ENCODE measurements at places on chromosomes 16 and 17. TPM values are rescaled to one million over a fixed set of nuclear protein-coding genes. Genes with fewer than 3 reads are reported as not detected.

Gene NPIPA3
- total RNA-seq, result 0.86 TPM

Gene SCIMP
- total RNA-seq, result not detected

Gene SLC2A4
- total RNA-seq, result not detected

Gene SBK1
- total RNA-seq, result 20.2 TPM

Gene TP53TG3F
- not detected for total RNA-seq

Gene MYL4
- total RNA-seq, result not detected

Gene TBC1D3
- total RNA-seq, result not detected

Gene KCNAB3
- 8.0 TPM for total RNA-seq

Gene GNAO1
- total RNA-seq, result 3.0 TPM

Gene MEIOB
- not detected for total RNA-seq

Gene MYCBPAP
- 5.7 TPM for total RNA-seq

Gene PHOSPHO1
- not detected for total RNA-seq

Gene ENPP7
- not detected for total RNA-seq

Gene FOXC2
- total RNA-seq, result not detected

Gene MGRN1
- total RNA-seq, result 78.2 TPM

Gene KRTAP4-5
- not detected for total RNA-seq

Gene C17orf107
- 45.6 TPM for total RNA-seq

Gene RAP1GAP2
- total RNA-seq, result 87.6 TPM

Gene AOC3
- total RNA-seq, result 0.49 TPM

Gene CIAO3
- total RNA-seq, result 42.6 TPM

All from CD4-positive, CD25-positive, alpha-beta regulatory T cell (primary cell).